Occipital lobe (tissue), 3 donors: ENCODE measurements at places on chromosomes 2 and 18. TPM values are rescaled to one million over a fixed set of nuclear protein-coding genes. Genes with fewer than 3 reads are reported as not detected.

KIAA2012 gene
- total RNA-seq: 0.47 TPM

OR6B2 gene
- not detected for total RNA-seq

INO80C gene
- 9.0 TPM for total RNA-seq

GAREM2 gene
- total RNA-seq: 7.0 TPM

HOXD12 gene
- not detected for total RNA-seq

RFTN2 gene
- 29.9 TPM for total RNA-seq

SPOPL gene
- total RNA-seq: 29.3 TPM

NPHP1 gene
- total RNA-seq: 4.4 TPM

TFPI gene
- total RNA-seq: 35.2 TPM

FAHD2B gene
- 4.5 TPM for total RNA-seq

PARD3B gene
- total RNA-seq: 5.6 TPM

COL3A1 gene
- 129 TPM for total RNA-seq

RND3 gene
- 164 TPM for total RNA-seq

ALK gene
- 0.78 TPM for total RNA-seq

PJVK gene
- 5.0 TPM for total RNA-seq

MYOM1 gene
- 2.3 TPM for total RNA-seq

BUB1 gene
- total RNA-seq: 7.8 TPM

CIB4 gene
- total RNA-seq: not detected

MRPL44 gene
- 80.2 TPM for total RNA-seq

EVX2 gene
- total RNA-seq: not detected

CCDC142 gene
- total RNA-seq: 35.6 TPM

XDH gene
- total RNA-seq: not detected

IL1R2 gene
- not detected for total RNA-seq

HOXD11 gene
- not detected for total RNA-seq

CACNB4 gene
- 70.2 TPM for total RNA-seq

PRSS56 gene
- not detected for total RNA-seq

ITGB6 gene
- 0.16 TPM for total RNA-seq

FOXD4L1 gene
- 0.31 TPM for total RNA-seq

MYO7B gene
- total RNA-seq: not detected

POTEJ gene
- total RNA-seq: not detected

MC4R gene
- total RNA-seq: 1.4 TPM

CYP1B1 gene
- total RNA-seq: 7.8 TPM

SP9 gene
- 7.0 TPM for total RNA-seq

RFX8 gene
- total RNA-seq: 0.47 TPM

ANO7 gene
- 0.16 TPM for total RNA-seq

MYCN gene
- 75.5 TPM for total RNA-seq

CRIM1 gene
- 105 TPM for total RNA-seq

CPLX4 gene
- total RNA-seq: not detected

MALL gene
- 0.94 TPM for total RNA-seq

LRP1B gene
- total RNA-seq: 71.4 TPM

ZNF385B gene
- 18.4 TPM for total RNA-seq

SLC14A1 gene
- total RNA-seq: 4.1 TPM

SYT4 gene
- 499 TPM for total RNA-seq

TRPM8 gene
- total RNA-seq: 0.47 TPM

LRRTM4 gene
- total RNA-seq: 106 TPM

ALPP gene
- not detected for total RNA-seq

SCN2A gene
- total RNA-seq: 219 TPM

RGPD8 gene
- total RNA-seq: 39.3 TPM

IL37 gene
- not detected for total RNA-seq

TANC1 gene
- total RNA-seq: 8.9 TPM

FARSB gene
- 33.8 TPM for total RNA-seq

KLHL41 gene
- total RNA-seq: 4.1 TPM

TMEM247 gene
- total RNA-seq: not detected

LAMA1 gene
- 15.1 TPM for total RNA-seq
